ENCODE measurements at places on chromosomes 4 and X. TPM values are rescaled to one million over a fixed set of nuclear protein-coding genes. Genes with fewer than 3 reads are reported as not detected.

DNA sequence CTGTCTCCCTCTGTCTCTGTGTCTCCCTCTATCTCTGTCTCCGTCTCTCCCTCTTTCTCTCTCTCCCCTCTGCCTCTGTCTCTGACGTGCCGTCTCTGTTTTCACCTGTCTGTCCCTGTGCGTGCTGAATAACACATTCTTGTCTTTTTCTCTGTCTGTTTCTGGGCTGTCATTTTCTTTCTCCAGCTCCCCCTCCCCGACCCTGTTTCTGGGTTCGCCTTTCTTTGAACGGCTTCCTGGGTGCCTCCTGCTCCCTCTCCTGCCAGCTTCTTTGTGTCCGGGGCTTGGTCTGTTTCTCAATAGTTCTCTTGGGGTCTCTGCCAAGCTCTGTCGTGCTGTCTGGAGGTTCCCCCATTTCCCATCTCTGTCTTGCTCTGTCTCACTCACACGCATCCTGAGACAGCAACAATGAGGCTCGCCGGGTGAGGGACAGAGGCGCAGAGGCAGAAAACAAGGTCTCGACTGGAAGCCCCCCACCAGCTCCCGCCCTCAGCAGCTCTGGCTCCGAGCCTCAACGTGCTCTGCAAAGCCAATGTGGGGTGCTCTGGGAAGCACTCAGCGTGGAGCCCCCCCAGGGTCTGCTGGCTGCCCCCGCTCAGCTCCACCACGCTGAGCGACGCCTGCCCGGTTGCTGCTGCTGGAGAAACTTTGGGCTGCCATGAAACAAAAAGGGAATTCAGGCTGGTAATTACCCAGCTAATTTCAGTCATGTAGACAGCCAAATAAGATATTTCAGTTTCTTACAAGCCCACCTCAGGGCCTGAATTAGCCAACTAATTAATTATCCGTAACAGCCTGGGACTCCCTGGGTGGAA lies 3.4 kb downstream of the CPLX1 start:
- no peak for DNase-seq

GRCh38 chrX:23953908-23954269 lies 46.1 kb downstream of the CXorf58 start:
- DNase-seq = no peak

Gene PRICKLE3
- 13.8 TPM for total RNA-seq

DNA sequence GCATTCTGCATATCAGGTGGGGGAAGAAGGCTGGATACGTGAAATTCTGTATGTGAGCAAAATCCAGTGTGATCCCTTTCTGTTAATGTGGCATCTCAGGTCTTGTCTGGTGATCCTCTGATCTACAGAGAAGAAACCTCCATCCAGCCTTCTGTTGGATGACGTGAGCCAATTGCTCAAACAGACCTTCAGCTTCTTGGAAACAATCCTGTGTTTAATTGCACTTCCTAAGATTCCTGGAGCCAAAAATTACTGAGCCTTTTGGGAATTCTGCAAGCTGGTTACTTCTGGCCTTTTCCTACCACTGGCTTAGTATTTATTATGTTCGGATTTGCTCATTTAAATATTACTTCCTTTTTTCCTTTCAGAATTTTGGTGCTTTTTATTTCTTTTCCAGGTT lies 51.2 kb downstream of the TRIML1 start:
- no peak for DNase-seq

Gene ZNF732
- not detected for total RNA-seq

All from activated B cell treated with CpG ODN at 0.5 μM for 24 hours (primary cell).